ENCODE measurements at places on chromosomes 7 and 10.

GRCh38 chr10:83574770-83575169 lies 564.5 kb upstream of the GHITM start:
- no peak for DNase-seq

GRCh38 chr7:144629598-144629997 lies 206.3 kb downstream of the TPK1 start:
- no peak for DNase-seq

DNA sequence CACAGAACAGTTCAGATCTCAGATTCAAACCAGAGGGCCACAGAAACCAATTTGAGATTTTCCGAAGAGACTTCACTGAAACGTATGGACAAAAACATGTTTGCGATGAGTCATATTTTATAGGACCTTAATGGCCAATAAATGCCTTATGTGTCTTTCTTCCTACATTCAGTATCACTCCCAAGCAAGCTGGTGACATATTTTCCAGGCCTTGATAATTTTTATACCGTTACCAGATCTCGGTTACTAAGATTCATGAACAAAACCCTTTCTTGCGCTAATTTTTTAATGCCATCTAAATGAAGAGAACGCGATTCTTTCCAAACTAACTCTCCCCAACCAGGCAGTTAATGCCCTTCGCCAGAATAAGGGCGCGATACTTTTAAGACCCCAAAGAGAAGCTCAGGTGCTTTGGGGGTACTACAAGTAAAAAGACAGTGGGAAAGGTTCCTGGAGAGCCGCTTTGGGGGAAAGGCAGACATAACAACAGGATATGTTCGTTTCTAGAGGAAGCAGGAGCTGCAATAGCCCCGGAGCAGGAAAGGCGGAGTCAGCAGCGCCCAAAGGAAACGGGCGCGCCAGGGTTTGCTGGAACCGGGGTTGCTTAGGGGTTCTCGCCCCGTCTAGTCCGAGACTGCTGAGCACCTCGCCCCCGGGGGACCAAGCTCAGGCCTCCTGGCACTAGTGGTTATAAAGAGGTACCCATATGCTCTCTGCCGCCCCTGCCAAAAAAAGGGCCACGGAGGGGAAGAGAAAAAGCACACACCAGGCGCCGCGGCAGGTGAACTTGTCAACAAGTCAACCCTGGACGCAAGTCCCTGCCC lies 884 bp downstream of the ICA1 start:
- DNase-seq, result no peak

GRCh38 chr7:88775838-88776237 lies 16.3 kb downstream of the ZNF804B start:
- DNase-seq, result no peak

DNA sequence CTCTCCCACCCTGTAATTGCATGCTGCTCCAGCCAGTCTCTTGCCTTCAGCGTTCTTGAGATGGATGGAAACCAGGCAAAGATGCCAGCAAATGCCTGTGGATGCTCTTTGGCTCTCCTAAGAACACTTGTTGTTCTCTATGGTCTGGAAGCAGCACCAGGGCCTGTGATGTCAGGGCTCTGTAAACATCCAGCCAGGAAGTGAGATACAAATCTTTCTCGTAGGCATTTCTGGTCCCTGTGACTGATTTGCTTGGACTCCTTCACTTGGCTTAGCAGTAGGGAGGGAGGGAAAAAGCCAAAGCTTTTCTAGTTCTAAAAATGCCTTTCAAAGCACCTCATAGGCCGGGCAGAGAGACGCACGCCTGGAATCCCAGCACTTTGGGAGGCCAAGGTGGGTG lies 201.3 kb downstream of the REEP3 start:
- DNase-seq, result no peak

- peak; percentile 15 for DNase-seq
These were observed 100.4 kb upstream of the DNAJC1 start for GRCh38 chr10:22103701-22104470.

GRCh38 chr10:95284807-95285206 lies 6.0 kb downstream of the PDLIM1 start:
- DNase-seq, result no peak

DNA sequence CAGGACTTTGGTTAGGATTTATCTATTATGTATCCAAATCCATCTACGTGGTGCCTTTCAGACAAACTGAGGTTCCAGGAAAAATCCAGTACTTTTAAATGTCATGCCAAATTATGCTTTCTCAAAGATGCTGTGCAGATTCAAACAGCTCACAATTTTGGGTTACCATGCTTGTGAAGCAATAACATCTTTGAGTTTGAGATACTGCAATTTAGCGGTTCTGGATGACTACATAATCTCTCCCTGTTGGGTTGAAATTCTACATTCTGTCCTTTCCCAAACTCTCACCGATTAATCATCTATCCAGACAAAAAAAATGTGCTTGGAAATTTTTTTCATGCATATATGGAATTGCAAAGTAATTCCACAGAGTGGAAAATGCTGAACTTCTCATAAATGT lies 3.5 kb downstream of the RHOBTB1 start:
- no peak for DNase-seq

DNA sequence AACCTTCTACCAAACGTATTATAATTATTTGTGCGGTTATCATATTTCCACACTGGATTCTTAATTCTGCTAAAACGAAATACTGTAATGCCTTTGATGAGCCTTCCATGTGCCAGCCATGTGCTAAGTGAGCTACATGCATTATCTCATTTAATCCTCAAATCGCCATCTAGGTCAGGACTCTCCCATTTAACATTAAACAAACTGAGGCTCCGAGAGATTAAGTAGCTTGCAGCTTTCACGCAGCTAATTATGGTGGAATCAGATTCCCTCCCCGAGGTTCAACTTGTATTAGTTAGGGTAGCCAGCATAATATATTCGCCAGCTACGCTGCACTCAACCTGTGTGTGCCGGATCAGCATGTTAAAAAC lies 798 bp upstream of the TSPAN33 start:
- DNase-seq, result no peak

DNA sequence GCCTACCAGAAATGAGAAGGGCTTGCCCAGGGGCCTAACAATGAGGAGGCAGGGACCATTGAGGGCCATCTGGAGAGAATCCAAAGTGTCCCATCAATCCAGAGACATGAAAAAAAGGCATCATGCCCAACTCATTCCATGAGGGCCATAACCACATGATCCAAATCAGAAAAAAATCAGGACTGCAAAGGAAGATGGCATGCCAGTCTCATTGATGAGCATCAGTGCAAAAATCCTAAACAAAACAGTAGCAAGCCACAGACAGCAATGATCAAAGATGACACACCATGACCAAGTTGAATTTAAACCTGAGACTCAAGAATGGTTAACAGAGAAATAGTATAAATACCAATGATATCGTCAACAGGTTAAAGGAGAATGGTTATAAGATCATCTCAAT lies 7.0 kb upstream of the CYP3A4 start:
- DNase-seq, result no peak

DNA sequence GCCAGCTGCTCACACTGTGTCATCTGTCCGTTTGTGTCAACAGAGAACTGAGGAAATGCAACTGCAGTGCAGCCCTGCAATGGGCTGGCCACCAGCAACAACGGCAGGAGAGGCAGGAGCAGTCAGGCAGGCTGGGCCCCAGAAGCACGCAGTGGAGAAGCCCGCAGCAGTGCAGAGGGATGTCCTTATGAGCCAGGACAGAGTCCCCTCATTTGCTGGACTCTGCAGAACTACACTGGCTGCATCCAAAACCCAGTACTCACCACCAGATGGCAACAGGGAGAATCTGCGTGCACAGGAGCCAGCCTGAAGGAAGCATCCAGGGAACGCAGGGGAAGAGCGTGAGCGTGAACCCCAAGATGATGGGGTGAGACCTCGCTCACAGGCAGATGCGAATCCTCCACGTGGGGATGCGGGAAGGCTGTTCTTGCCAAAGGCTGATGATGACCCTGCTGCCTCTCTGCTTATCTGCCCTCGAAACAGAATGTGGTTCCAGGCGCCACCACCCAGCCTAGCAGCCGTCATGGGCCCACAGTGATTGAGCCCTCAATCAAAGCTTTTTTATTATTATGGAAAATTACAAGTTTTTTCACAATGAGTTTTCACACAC lies 232.1 kb downstream of the PTPRN2 start:
- no peak for DNase-seq

GRCh38 chr7:71804256-71804655 lies 607.9 kb downstream of the CALN1 start:
- no peak for DNase-seq

DNA sequence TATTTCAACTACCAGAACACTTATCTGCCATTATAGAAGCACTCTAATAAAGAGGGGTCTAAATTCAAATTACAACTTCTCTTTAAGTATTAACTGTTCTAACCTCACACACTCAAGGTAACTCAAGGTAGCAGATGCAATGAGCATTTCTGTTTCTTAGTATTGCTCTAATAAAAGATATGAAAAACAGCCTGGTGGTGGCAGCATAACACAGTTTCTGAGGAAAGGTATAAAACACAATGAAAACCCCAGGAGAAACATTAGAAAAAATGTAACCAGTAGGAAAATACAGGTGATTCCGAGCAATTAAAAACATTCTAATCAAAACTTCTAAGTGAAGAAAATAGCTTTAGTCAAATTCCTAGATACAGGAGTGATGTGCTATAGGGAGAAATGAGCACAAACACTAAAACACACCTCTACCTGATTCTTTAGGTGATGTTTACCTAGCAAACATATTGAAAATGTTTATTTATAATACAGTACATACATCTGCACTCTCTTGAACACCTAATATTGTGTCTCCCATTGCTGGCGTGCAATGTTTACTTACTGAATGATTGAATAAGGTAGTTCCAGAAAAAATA lies 3.5 kb downstream of the MKRN1 start:
- DNase-seq, result peak; percentile 64

DNA sequence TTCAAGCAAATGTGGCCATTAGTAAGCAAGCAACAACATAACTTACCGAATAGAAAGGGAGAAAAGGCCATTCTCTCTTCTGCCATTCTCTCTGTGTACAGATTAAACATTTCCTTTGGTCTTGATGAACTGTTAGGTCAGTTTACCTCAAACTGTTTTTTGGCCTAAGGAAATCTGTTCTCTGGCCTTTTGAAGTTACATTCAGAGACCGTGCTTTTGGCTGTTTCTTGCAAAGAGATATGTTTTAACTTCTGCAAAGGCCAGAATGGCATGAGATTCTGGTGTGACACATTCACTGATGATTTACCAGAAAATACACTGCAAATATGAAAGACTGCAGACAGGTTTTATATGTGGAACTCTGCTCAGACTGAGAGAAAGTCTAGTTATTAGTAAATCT lies 22.2 kb downstream of the AHR start:
- no peak for DNase-seq

DNA sequence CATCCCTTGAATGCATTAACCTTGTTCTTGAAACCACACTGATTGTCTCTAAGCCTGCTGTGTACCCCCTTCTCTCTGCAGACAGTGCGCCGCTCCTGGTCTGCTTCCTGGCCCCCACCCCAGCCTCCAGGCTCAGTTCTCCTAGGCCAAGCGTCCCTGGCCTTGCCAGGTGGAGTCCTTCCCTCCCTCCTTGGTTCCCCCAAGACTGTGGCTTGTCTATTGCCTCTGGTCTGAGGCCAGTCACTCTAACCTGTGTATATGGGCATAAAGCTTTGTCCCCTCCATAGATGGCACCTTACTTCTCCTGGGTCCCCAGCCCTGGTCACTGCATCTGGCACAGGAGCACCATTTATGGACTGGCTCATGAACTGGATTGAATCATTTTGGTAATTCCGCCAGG lies 133.5 kb upstream of the EEPD1 start:
- DNase-seq, result no peak

DNA sequence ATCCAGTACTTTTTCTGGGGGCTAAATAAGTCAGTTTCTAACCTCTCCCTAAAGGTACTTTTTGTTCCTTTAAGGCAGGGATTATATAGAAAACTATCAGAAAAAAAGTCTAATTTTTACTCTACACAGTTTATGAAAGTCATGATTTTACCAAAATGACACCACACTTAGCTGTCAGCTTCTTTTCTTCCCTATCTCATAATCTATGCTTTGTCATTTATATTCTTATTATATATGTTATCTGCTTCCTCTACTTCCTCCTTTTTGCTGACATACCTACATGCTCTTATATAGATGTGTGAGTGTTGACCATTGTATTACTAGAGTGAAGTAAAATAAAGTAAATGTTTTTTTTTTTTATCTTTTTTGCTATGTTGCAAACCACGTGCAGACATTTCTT lies 203.9 kb upstream of the CHRM2 start:
- no peak for DNase-seq

- DNase-seq, result no peak
These were observed 42.4 kb downstream of the TBATA start for GRCh38 chr10:70742537-70743429.

DNA sequence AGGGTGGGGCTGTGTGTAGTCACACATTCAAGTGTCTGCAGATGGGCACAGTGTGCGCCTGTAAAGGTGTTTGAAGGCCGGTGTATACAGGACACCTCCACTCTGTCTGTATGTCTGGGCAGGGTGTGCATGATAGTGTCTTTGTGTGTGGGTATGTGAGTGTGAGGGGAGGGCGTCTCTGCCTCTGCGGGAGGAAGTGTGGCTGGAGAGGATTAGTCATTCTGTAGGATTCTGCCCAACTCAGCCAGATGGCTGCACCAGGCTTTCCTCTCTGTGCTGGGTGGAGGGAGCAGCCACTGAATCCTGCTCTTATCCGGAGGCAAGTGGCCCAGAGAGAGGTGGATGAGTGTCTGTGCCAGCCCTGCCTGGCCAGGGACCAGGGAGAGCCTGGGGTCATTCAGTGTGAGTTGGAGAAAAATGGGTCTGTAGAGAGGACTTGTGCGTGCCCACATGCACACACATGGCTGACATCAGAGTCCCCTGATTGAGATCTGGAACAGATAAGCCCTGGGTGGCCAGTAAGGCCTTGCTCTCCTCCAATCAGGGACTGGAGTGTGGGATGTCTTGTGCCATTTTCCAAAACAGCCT lies 1.7 kb downstream of the SFXN3 start:
- DNase-seq, result peak; percentile 20

DNA sequence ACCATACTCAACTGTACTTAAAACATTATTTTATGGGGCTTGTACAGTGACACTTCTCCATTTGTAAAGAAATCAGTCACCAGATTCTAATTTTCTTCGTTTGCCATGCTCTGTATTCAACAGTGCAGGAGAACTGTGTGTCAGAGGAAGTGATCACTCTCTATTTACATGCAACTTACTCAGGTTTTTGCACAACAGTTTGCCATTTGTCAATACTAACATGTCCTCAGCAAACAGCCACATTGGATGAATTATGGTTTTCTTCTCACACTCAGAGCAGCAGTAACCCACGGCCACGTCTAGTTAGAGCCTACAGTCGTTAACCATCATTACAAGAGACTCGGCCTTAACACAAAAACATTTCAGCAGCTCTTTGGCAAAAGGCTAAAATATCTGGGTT lies 69.2 kb upstream of the SP4 start:
- DNase-seq, result no peak

GRCh38 chr10:93806903-93807302 lies 49.2 kb downstream of the LGI1 start:
- no peak for DNase-seq

DNA sequence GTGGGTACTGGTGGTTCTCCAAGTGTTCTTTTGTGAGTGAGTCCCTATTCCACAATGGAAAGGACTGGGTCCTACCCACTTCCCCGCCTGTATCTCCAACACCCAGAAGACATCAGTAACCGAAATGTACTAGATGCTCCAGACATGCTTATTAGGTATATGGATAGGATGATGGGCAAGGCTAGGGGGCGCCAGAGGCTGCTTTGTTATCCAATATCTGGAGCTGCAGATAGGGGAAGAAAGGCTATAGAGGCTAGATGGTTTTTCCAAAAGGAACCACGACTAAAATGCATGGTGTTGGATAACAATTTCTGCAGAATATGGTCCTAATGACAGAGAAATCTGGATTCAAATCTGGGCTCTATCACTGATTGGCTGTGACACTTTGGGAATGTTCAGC lies 56.2 kb upstream of the TM9SF3 start:
- peak; percentile 29 for DNase-seq

GRCh38 chr7:9835199-9835598 lies 1138.5 kb upstream of the PHF14 start:
- no peak for DNase-seq
